ENCODE measurements at places on chromosomes 12 and 14.

DNA sequence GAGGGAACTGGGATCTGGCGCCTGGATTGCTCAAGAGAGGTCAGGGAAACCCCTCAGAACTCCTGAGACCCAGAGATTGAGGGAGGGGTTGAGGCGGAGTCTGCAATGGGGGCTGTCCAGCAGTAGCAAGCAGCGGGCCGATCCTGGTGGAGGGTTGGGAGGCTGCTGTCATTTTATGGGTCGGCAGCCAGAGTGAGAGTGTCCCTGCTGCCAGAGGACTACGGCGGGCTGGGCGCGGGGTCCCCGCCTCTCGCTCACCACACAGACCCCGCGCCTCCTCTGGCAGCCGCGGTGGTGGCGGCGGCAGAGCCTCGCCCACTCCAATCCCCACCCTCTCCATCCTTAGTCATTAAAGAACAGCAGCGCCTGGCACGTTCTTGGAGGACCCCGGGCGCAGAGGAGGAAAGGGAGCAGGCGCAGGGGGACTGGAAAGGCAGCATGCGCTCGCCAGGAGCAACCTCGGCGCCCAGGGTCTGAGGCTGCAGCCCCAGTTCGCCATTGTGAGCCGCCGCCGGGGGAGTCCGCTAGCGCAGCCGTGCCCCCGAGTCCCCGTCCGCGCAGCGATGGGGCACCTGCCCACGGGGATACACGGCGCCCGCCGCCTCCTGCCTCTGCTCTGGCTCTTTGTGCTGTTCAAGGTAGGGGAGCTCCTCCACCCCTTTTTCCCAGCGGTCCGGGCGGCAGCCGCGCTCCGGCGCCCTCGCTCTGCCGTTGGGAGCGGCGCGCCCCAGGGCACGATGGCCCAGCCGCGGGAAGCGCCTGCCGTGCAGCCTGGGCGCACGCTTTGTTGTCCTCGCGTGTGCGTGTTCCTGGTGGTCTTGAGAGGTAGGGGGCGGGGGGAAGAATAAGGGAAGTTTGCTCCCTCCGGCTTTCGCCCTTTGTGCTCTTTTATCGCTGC lies at the start of gene PTPRO:
PTPRO (plus strand) TSS at position 345 of the 898 bp plus-strand sequence.
- DNase-seq = peak; percentile 82

GRCh38 chr12:65944637-65945036 lies 120.4 kb downstream of the HMGA2 start:
- DNase-seq = no peak

DNA sequence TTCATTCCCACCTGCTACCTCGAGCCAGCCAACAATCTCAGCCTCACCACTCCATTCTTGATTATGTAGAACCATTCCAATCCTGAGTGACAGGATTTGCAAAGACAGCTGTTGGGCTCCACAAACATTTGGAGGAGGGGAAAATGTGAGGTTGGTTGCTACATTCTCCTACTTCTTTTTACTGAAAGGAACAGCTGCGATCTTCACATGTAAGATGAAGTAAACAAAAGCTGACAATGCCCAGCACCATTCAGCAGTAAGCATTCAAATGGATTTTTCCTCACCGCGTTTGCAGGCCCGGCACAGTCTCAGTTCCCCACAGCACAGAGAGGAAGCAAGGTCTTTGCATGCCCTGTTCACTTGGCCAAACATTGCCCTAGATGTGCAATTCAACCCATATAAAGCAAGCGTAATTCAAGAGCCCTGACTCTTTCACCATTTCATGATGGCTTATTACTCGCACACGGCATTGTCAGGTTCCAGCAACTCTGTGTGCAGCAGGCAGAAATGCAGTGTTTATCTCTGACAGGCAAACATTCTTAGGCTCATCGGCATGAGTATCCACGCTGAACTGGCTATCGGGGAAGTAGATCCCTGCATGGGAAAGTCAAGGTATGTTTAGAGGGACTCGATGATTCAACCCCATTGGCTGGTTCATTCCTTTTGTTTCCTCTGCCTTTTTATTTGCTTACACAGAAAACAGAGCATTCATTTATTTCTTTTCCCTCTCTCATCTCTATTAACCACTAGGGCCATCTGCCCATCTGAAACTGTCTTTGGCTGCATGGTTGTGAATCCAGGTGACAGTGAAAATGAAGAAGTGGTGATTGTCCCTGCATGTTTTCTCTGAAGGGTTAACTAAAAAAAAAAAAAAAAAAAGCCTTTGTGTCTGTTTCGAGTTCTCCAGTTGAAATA lies 236.1 kb upstream of the PLEKHG7 start:
- DNase-seq = no peak

DNA sequence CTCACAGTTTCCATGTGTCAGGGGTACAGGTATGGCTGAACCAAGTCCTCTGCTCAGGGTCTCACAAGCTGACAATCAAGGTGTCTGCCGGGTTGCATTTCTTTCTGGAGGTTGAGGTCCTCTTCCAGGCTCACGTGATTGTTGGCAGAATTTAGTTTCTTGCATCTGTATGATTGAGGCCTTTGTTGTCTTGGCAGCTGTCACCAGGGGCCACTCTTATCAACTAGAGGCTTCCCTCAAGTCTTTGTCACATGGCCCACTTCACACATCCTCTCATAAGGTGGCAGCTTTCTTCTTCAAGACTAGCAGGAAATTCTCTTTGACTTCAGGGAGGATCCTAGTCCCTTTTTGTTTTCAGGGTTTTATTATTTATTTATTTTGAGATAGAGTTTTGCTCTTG lies 46.0 kb upstream of the FOS start:
- DNase-seq = no peak

DNA sequence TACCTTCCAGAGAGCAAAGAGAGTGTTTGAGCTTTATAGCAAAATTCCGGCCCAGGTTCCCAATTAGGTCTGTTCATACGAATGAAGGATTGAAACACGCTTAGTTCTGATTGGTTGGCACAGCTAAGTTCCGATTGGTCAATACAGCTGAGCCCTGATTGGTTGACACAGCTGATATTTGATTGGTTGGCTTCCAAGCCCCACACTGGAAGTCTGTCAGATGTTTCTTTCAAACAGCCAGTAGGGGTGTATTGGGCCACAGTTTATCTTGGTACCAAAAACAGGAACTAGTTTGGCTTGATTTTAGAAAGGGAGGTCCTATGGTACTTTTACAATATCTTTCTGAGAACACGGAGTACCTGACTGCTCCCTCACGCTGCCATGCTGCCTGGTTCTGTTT lies 93.4 kb downstream of the CAND1 start:
- DNase-seq = no peak

DNA sequence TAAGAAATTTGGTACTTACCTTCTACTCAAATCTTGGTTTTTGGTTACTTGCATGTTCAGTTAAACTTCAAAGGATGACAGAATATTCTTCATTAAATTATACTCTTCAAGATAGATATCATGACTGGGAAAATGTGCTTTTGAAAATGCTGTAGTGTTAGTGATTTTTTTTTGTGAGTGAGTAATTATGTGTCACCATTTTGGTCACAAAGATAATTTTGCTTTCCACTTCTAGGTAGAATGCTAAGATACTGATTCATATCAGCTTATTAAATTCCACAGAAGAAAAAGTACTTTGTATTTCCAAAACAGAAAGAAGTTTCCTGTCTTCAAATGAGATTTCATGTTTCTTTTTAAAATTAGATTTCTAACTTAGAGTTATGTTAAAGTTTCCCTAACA lies 61.2 kb downstream of the ATXN7L3B start:
- DNase-seq = no peak

- no peak for DNase-seq
These were observed 489.1 kb upstream of the SYT1 start for GRCh38 chr12:78375461-78375860.

GRCh38 chr12:132618683-132619043 lies at the start of gene P2RX2:
Gene P2RX2 (plus strand): TSS chr12:132618776. CDS start chr12:132618817, 41 bp downstream.
- peak; percentile 67 for DNase-seq

GRCh38 chr12:66087365-66087943 lies 43.1 kb downstream of the LLPH start:
- DNase-seq = peak; percentile 66

DNA sequence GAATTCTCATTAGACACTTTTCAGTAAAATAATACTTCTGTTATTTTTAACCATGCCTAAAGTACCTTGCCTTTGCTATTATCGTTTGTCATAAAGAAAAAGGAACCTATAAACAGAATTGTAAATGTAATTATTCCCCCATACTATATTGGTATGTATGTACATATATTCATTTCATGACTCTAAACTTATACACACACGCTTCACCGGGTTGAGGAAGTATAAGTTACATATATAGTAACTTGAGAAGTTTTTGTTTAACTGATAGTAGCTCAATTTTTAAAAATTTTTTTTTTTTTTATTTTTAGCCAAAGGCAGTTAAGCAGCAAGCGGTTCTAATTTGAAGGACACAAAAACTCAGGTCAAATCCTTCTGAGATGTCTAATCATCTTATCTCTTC lies 107.6 kb downstream of the PLEKHG7 start:
- no peak for DNase-seq

GRCh38 chr12:117718141-117718540 lies 250.6 kb downstream of the KSR2 start:
- DNase-seq = no peak

GRCh38 chr12:50017641-50018040 lies 7.7 kb downstream of the RACGAP1 start:
- no peak for DNase-seq

- no peak for DNase-seq
These were observed 305.8 kb downstream of the RGS6 start for GRCh38 chr14:72237722-72238666.

DNA sequence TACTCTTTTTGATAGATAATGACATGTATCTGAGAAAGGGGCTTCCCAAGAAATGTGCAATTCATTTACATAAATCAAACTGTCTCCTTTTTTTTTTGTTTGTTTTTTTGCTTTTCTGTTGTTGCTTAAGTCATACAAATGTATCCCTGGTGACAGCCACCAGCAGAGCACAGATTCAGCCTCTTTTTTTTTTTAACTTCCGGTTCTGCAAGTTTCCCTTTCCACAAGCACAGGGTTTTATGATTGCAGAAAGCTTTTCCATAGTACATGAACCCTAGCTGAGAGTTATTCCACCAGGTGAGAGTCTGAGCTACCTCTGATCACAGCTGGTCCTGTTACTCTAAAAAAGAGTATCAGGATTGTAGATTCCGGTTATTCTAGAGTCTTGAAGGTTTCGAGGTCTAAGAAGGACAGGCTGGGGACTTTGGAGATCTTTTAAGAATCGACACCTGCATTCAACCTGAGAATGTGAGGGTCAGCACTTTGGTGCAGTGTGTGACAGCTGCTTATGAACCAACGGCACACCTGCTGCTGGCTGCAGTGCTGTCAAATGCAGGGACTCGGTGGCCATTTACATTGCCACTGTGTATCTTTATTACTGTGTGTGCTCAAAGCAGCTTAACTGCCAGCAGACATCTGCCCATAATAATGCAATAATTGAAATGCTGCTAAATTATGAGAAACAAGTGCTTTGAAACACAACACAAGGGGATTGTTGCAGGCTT lies 551.7 kb downstream of the NRXN3 start:
- DNase-seq = peak; percentile 55

DNA sequence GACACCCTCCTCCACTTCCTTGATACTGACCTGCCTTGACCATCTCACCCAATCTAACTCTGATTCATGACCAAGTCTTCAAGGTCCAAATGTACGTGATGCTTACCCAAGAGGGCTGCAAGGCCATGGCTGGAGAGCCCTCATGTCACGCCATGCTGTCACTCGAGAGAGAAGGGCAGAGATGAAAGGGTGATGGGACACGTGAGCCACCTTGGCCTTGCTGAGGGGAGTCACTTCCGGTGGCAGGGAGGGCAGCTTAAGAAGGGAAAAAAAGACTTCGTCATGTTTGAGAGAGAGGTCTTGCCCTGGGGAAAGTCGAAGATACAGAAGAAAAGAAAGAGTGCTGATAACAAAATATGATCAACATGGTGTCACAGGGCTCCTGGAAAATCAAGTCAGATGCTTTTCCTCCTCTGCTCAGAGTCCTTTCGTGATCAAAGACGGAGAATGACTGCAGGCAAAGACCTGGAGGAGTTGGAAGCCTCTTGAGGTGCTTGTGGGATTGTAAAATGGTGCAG lies 3.3 kb upstream of the SCARB1 start:
- DNase-seq = no peak

DNA sequence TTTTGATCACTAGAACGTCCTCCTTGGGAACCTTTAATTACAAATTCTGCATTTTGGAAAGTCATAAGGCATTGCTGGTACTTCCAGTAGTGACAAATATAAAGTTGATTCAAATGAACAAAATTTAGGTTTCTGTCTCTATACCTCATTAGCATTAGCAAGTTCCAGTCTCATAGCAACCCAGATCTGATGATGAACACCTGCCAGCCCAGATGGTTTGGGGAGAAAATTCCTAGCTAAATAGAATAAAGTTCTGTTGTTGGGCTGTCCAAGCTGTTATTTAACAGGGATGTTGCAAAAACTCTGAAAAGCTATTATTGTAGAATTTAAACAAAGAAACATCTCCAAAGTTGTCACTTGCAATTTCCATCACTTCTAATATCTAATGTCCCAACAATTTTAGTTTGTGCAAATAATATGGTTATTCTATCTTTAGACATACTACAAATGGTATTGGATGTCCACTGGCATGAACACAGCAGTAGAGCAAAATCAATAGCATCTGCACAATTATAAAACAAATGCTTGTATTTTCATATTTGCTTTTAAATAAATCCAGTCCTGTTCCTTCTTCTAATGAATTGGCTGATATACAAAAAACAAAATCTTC lies 299.4 kb downstream of the SLC16A7 start:
- no peak for DNase-seq

GRCh38 chr12:121443193-121443870 lies 43.4 kb downstream of the RNF34 start:
- DNase-seq = peak; percentile 96

DNA sequence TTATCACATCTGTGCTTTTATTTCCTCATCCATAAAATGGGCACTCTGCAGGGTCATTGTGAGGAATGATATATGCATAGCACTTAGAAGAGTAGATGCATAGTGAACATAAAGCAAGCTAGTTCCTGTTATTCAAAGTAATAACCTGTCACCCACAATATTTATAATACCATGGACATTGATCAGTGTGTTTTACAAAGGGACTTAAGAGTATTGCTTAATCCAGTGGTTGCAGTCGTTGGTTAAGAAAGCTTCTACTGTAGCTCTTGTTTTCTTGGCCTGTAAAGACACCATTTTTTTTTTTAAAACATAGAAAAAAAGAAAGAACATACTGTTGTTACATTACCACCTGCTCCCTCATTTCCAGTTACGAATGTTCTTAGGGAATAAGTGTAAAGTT lies 13.1 kb downstream of the METAP2 start:
- no peak for DNase-seq

DNA sequence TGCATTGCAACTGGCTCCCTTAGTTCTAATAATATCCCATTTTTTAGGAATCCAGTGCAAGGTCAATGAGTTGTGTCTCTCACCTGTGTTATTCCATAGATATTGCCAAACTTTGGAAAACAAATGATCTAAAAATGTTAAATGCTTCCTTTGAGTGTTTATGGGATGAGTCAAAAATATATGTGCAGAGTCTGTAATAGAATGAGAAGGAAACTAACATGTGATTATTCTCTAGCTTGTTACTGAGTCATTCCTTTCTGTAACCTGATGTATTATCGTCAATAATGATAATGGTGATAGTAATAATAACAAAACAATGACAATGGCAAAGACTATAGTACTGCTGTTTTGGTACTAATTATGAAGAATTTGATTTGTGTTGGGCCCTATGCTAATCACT lies 11.5 kb downstream of the ACSS3 start:
- DNase-seq = no peak

GRCh38 chr14:56797569-56798446 lies 12.5 kb downstream of the OTX2 start:
- peak; percentile 69 for DNase-seq

- no peak for DNase-seq
These were observed 26.2 kb downstream of the WNK1 start for GRCh38 chr12:778615-779014.

- no peak for DNase-seq
These were observed 72.9 kb upstream of the DDX11 start for GRCh38 chr12:31000751-31001150.

- no peak for DNase-seq
These were observed 135.9 kb downstream of the PAH start for GRCh38 chr12:102781117-102781516.
